CD4-positive, alpha-beta T cell treated with Interleukin-4 for 1 hour (primary cell): ENCODE measurements at places on chromosomes 4 and X.

GRCh38 chr4:104901438-104901837 lies 245.2 kb upstream of the TET2 start:
- no peak for DNase-seq

DNA sequence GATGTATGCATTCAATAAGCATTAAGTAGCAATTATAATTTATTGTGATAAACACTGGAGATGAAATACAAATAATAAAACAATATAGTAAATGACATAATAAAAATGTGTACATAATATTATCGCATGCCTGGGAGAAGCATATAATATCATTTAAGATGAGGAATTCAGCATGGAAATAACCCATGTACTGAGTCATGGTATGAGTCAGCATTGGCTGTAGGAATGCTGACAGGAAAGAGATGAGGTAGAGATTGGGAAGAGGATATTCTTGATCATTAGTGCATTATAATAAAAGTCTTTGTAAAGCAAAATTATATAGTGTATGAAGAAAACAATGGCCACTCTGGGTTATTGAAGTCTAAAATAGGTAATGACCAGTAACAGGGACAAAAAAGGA lies 82.8 kb downstream of the MAGEB10 start:
- no peak for DNase-seq

GRCh38 chrX:2474280-2474962 lies 26.4 kb downstream of the DHRSX start:
- no peak for DNase-seq

DNA sequence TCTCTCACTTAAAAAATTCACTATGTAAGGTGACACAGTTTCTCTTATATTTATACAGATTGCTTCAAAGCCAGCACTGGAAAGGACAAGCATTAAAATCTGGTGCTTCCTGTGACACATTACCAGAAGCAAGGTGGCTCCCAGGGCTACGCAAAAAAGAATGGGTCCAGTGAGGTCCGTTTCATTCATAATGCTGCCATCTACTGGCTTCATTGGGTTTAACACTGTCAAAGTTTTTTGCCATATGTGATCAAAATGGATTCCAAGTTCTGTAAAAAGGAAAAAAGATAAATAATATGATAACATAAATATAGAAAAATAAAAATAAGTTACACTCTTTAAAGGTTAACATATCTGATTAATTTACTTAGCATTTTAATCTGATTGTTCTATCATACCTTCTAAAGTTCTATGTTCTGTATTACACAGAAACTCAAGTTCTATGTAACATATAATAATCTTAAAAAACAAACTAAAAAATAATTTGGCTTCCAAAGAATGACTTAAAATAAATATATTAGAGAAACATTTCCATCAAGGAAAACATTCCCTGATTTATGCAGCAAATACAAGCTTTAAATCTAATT lies 22.1 kb downstream of the YIPF7 start:
- DNase-seq: peak; percentile 55

DNA sequence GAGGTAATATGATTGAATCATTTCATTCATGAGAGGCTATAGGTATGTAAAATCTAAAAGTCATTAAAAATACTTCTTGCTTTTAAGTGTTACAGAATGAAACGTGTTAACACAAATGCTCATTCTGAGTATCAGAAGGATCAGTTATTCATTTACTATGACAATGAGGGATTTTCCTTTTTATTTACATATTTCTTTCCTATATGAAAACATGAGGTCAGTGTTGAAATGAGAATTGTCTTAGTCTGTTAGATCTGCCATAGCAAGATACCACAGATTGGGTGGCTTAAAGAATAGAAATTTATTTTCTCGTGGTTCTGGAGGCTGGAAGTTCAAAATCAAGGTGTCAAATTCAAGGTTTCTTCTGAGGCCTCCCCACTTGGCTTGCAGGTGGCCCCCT lies 181.2 kb downstream of the ARHGAP10 start:
- no peak for DNase-seq

- DNase-seq: no peak
These were observed 276.4 kb downstream of the SPRY1 start for GRCh38 chr4:123672987-123673386.

GRCh38 chr4:4642496-4643000 lies 100.7 kb upstream of the STX18 start:
- no peak for DNase-seq

- no peak for DNase-seq
These were observed 207.8 kb upstream of the DCAF8L1 start for GRCh38 chrX:28189011-28189410.

DNA sequence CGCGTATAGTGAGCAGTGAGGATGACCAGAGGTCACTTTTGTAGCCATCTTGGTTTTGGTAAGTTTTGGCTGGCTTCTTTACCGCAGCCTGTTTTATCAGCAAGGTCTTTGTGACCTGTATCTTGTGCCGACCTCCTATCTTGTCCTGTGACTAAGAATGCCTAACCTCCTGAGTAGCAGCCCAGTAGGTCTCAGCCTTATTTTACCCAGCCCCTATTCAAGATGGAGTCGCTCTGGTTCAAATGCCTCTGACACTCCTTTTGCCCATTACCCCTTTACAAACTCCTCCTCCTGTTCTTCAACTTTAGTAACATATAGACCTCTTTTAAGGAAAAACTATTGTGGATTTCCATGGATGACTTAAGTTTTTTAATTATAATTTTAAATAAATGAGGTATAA lies 2.6 kb upstream of the INTU start:
- DNase-seq: no peak

DNA sequence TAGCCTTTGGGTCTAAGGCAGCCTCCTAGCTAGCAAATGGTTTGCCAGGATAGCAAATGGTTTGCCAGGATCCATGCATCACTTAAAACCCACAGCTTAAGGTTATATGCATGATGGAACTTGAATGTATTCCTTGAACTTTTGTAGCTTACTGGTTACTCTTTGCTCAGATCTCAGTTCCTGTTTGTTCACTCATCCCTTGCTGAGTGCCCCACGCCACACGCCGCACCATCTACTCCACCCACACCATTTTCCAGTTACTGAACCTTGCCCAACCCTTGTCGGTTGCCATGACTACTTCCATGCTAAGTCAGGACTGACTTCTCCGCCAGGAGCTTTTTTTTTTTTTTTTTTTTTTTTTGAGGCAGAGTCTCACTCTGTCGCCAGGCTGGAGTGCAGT lies 29.5 kb upstream of the XIAP start:
- DNase-seq: peak; percentile 66

GRCh38 chrX:100449696-100450608 lies 39.9 kb upstream of the PCDH19 start:
- no peak for DNase-seq

GRCh38 chr4:41069838-41070237 lies 144.5 kb downstream of the APBB2 start:
- DNase-seq: no peak

DNA sequence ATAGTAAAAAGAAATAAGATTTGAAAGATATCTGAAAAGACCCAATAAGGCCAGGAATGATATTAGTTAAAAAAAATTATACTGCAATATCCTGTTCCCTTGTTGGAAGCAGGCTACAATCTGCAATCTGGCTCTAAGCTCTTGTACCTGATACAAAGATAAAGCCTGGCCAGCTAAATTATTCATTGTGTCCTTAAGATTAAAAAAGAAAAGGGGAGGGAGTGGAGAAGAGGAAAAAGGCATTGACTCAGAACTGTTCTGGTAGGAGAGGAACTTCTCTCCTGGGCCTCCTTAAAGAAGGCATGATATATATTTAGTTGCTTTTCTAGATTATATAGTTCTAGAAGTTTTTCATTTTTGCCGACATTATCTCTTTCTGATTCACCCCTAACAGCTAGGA lies 46.7 kb downstream of the IRF2 start:
- no peak for DNase-seq

DNA sequence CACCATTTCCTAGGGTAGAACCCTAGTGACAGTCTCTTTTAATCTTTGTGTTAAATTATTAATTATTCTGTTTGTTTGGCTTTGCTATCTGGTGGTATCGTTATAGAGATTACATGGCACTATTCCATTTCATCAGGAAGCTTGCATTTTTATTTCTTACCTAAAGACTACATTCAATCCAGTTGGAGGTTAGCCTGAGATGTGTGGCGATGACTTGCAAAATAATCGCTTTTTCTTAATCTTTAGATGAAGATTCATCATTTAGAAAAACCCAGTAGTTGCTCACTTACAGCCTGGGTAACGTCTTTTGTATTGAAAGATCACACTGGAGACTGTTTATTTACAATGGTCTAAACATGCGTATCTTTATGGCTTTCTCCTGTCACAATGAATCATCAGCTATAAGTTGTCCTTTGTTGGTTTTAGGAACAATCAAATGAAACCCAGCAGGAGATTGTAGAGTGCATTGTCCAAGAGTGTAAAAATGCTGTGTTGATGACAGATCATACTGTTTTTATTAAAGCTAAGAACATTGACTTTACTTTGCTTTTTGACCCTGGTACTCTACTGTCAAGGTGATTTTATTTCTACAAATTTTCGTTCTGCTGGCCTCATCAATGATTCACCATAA lies 281.7 kb upstream of the PITX2 start:
- no peak for DNase-seq

- no peak for DNase-seq
These were observed 24.6 kb upstream of the LRBA start for GRCh38 chr4:151039733-151040132.

- no peak for DNase-seq
These were observed 51.9 kb downstream of the CPZ start for GRCh38 chr4:8644461-8644891.

DNA sequence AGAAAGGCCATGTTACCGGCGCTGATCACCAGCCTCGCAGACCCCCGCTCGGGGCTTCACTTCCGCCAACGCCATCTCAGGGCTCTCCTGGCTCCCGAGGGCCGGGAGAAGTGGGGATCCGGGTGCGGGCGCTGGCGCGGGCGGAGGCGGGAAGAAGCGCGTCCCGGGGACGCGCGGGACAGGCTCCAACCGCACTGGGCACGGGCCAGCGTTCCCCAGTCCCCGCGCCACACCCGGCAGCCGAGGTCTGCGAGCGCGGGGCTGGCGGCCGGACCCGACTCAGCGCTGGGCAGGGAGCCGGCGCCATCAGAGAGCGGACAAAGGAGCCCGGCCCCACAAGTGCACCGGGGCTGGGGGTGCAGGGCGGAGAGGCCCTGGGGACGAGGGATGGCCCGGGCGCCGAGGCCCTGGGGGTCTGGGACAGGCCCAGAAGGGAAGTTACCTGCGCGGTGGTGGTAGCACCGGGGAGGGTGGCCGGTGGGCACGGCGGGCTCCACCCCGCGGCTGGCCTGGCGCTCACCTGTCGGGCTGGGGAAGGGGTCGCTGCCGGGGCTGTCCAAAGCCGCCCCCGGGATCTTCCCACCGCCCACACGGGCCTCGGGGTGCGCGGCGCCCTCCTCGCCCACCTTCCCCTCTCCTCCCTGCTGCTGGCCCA lies 449 bp downstream of the CTPS2 start:
- DNase-seq: no peak

DNA sequence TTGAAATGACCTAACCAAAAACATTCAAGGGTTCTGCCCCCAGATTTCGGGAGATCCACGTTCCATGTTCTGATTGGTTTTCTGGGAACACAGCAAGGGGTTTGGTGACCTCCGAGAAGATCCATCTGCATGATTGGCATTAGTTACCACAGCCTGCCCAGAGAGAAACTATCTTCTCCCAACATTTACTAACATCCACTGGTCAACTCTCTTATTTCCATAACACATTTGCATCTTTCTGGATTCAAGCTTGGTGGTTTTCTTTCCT lies 15.6 kb downstream of the SHOX start:
- DNase-seq: no peak

GRCh38 chr4:126448086-126448845 lies 1133.5 kb downstream of the FAT4 start:
- no peak for DNase-seq

GRCh38 chr4:74516303-74516702 lies 71.4 kb downstream of the AREG start:
- DNase-seq: no peak

- no peak for DNase-seq
These were observed 5.7 kb downstream of the TRIM75 start for GRCh38 chr4:165059386-165059785.

DNA sequence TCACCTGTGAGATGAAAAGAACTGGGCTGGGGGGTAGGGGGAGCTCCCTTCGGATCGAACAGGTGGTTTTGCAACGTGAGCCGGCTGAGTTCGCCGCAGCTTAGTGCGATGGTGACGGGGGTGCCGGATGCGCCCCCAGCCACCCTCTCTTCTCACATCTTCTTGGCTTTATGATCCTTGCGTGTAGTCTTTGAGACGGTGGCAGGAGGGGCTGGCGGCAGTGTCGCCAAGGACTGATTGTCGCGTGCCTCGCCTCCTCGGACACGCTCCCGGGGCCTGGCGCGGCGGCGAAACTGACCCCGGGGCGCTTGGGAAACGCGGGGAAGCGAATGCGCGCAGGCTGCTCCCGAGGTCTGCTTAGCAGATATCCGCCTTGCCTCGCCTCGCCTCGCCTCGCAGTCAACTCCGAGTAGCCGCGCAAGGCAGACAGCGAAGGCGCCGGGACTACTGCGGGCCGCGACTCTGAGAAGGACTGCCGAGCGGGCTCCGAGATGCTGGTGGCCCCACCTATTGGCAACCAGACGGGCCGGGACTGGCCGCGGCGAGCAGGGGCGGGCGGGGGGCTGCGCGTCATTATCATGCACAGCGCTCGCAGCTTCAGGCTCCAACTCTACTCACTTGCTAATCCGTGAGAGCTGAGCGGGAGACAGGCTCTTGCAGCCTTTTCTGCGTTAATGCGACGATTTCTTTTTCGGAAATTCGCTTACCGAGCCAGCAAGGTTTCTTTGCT lies 1.5 kb downstream of the GRID2 start:
- no peak for DNase-seq

DNA sequence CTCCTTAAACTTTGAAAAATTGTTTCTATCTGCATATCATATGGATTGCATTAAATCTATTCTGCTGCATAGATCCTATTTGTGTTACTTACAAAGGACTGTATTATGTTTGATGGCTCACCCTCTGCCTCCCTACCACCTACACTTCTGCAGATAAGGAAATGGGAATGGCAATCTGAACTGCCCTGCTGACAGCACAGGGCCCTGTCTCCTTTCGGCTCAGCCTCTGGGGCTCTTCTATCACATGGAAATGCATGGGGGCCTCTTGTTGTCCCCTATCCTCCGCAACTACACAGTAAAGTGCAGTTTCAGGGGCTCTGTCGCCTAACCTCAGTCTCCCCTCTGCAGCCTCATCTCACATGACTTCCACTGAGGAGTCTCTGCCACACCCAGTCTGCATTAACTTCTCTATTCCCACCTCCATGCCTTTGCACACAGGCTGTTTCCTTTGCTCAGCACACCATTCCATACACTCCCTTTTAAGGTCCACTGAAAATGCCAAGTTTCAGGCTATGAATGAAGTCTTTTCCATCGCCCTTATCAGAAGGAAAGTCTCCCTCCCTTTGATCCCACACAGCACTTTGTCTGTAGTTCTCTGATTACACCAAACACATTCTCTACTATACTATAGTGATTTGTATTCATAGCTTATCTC lies 12.5 kb downstream of the RELL1 start:
- DNase-seq: no peak
